ENCODE measurements at places on chromosomes 1 and 21.

- no peak for DNase-seq
These were observed 35.8 kb downstream of the IVNS1ABP start for GRCh38 chr1:185281245-185281644.

- no peak for DNase-seq
These were observed 103.0 kb downstream of the GREM2 start for GRCh38 chr1:240508950-240509349.

- no peak for DNase-seq
These were observed 68.7 kb downstream of the DEGS1 start for GRCh38 chr1:224251741-224252146.

DNA sequence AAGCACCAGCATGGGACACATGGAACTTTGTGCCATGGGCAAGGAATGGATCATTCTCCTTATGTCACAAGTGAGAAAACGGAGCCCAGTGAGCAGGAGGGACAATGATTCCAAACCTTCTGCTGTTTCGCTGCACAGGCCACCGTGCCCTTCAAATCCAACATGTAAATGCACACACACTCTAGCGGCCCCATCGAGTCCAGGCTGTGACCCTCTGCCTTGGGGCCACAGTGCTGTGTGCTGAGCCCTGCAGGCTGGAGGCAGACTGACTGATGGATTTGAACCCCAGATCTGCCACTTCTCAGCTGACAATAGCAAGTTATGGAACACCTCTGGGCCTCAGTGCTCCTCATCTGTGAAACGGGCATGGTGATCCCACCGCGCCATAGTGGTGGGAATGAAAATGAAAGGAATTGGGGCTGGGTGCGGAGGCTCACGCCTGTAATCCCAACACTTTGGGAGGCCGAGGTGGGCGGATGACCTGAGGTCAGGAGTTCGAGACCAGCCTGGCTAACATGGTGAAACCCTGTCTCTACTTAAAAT, 63.6 kb downstream of the ALPL start:
- DNase-seq = no peak

DNA sequence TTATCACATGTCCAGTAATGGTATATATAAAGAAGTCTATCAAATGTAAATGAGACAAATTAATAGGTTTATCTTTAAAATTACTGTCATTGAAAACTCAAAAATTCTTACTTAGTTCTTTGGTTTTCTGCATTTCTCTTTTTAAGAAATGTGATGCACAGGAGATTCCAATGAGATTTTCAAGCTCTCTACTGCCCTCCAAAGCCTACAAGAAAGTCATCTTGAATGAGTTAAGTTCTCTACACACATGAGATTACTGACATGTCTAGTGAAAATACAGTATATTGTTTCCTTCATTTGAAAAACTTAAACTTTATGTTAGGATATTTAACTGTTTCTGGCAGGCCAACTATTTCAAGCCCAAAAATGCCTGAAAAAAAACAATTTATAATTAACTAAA, 68.8 kb downstream of the ITGB3BP start:
- no peak for DNase-seq

GRCh38 chr21:43611598-43612369, 47.5 kb downstream of the HSF2BP start:
- no peak for DNase-seq
